ENCODE measurements at places on chromosomes 3 and 15.

DNA sequence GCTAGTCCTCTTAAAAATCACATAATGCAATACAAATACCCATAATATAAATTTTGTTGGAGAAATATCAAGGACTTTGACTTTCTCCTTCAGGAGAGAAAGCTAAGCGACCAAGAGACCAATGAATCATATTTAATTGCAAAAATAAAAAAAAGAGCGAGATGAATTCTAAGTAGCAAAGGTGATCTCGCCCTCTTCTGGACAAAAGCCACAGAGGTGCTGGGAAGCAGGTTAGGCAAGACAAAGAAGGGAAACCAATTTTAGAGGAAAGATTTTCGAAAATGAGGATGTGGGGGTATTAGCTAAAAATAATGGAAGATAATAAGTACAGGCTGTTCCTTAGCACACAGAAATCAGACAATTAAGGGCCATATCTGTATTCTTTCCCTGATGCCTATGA, 111.4 kb upstream of the PLAAT1 start:
- DNase-seq: no peak

DNA sequence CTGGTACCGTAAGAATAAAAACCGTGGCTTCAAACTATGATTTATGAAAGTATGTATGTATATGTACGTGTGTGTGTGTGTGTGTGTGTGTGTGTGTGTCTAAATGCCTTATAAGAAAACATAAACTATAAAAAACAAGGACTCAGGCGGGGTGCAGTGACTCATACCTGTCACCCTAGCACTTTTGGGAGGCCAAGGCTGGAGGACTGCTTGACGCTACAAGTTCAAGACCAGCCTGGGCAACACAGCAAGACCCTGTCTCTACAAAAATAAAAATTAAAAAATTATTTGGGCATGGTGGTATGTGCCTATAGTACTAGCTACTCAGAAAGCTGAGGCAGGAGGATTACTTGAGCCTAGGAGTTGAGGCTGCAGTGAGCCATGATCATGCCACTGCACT, 29.1 kb downstream of the CCPG1 start:
- no peak for DNase-seq

DNA sequence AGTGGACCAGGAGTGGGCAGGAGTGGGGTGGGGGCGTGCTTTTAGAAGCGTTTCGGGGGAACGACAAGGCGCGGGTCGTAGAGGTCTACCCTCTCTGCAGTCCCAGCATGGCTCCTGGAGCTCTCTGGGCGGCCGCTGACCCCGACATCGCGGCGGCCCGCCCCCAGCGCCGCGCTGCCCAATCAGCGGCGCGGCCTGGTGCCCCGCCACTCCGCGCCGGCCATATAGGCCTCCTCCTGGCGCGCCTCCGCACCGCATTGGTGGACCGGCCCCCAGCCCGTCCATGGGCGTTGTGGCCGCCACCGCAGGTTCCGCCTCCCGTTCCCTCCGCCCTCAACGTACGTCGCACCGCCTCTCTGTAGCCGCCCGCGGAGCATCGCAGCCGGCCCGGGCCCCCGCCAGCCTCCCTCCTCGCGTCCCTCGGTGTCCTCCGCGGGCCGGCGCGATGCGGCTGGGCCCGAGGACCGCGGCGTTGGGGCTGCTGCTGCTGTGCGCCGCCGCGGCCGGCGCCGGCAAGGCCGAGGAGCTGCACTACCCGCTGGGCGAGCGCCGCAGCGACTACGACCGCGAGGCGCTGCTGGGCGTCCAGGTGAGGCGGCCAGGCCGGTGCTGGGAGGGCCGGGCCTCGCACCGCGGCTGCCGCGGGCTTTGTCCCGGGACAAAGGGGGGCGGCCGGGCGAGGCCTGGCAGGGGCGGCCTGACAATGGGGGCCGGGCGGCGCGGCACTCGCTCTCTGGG, at the start of gene RCN2:
Gene RCN2 (plus strand): TSS at position 353 of the 738 bp plus-strand sequence. CDS start 93 bp downstream, at position 446.
- DNase-seq: peak; percentile 88

GRCh38 chr3:138443521-138444503, 9.4 kb downstream of the ESYT3 start:
- DNase-seq: no peak

GRCh38 chr15:88489321-88489720, 21.8 kb downstream of the MRPS11 start:
- DNase-seq: no peak

DNA sequence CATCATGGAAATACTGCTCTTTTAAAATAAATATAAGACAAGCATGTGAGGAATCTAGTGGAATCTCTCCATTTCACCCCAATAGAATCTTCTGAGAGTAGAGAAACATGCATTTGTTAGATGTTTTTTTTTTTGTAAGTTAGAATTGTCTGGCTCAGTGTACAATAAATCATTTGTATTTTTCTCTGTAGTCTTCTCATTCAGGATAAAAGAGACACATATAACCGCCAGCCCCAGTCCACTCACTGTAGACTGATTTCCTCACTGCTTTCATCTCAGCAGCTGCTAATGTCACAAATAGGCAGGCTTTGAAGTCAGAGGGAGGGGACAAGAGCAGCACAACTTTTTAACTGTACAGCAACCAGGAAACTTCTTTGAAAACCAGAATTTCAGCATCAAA, 140.2 kb upstream of the RBMS3 start:
- DNase-seq: no peak

DNA sequence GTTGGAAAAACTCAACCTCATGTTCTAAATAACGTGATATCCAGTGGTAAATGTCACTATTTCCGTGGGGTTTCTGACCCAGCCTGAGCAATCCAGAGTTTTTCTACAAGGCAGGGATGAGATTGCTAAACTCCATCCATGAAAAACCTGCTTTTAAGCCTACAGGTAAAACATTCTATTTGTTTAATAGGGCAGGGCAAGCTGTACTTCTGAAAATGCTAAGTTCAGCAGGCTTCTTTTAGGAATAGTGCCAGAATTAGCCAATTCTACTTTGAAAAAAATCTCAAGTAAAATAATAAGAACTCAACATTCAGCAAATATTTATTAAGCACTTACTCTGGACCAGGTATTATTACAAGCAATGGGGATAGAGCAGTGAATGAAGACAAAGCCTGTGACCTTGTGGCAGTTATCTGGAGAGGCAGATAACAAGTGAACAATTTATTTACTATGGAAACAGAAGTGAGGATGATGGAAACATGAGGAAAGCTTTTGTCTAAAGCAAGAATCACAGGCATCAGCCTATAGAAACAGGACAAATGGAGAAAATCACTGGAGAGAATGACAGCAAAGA, 13.3 kb downstream of the RPSA start:
- no peak for DNase-seq

DNA sequence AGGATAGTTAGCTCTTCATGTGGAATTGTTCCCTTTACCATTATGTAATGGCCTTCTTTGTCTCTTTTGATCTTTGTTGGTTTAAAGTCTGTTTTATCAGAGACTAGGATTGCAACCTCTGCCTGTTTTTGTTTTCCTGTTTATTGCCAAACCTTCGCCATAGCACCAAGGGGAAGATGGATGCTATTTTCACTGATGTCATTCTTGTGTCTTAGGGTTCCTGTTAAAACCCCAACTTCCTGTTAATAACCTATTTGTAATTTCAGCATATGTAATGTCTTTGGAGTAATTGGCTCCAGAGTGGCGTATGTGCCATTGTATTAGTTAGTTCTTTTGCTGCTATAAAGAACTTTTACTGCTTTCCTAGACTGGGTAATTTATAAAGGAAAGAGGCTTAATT, 10.8 kb downstream of the SAMMSON start:
- no peak for DNase-seq

GRCh38 chr3:137987723-137988122, 22.2 kb upstream of the CLDN18 start:
- DNase-seq: no peak

DNA sequence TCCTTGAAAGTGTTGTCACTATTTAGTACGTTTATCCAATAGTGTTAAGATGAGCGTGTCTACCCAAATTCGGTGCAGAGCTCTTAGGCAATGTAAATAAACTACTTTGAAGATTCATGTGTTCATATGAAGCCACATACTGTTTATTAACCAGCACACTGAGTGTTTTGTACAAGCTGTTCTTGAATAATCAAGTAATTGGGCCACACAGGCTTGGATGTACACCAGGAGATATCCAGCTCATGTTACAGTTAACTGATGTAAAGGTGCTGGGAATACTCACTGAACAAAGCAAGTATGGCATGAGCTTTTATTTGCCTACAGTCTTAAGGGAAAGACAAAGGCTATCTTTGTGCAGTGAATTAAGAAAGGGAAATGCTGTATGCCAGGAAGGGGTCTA, 632 bp upstream of the DHX36 start:
- no peak for DNase-seq

GRCh38 chr3:154786724-154787123, 293.4 kb upstream of the MME start:
- no peak for DNase-seq

DNA sequence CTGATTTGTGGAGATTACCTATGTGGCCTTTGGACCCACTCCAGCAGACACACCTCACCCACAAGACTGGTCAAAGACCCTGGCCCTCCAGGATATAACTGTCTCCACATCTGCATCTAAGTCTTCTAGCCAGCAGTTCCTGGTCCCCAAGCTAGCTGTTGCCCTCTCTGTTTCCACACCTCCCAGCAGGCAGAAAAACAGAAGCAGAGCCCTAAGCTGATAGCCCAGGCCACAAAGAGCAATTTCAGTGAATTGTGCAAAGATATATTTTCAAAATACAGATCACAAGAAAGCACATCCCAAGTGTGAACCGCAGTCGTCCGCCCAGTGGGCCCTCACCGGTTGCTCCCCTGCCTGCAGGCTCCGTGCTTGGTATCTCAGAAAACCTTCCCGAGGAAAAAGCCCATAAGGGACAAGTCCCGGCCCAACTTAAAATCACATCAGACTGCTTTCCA, 2.6 kb downstream of the TNIK start:
- no peak for DNase-seq

GRCh38 chr3:22239011-22239410, 488.0 kb upstream of the ZNF385D start:
- DNase-seq: no peak

DNA sequence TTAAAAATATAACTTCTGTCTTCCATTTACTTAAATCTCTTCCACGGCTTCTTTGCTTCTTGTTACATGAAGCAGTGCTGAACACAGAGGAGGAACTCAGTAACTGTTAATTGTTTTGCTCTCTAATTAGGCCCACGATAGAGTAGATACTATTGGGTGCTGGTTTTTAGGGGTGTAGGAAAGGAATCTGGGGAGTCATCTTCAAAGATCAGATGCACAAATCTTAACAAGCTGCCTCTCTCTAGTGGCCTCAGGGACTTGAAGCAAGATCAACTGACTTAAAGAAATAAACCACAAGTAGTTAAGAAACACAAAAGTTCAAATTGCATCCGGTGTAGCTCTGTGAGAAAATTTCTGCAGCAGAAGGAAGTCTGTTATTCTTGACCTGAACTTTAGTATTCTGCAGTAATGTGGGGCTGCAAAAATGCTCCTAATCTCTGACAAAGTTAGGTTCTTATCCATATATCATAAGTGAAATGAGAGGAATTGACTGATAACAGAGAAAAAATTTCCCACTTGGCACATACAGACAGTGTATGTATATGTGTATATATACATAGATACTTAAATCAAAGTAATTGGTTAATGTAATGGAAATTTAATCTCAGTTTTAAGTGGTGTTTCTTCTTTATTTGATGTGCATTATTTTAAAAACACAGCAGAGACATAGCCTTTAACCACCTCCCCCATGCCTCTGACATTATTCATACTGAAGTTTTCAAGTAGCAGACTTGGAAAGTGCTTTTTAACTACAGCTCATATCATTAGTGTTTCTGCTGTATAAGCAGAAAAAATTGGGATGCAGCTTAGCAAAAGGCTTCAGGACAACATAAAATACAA, 51.8 kb downstream of the CHST2 start:
- no peak for DNase-seq

DNA sequence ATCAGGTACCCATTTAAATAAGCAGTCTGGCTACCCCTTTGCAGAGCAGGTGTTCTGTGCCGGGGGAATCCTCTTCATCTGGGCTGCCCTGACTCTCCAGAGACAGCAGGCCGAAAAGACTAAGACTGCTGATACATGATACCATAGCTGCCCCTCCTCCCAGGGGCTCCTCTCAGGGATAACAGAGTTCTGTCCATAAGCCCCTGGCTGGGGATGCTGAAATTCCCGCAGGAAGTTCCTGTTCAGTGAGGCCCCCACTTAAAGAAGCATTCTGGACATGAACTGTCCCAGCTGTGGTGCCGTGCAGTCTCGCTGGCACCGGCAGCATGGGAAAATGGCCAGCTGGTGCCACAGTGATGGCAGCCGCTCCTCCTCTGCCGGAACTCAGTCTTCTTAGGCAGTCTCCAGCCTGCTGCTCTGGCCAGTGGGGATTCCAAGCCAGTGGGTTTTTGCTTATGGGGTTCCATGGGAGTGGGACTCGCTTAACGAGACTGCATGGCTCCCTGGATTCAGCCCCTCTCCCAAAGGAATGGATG, 1026.2 kb downstream of the NAALADL2 start:
- DNase-seq: no peak

- DNase-seq: no peak
Observed at GRCh38 chr15:42284551-42284950, 11.3 kb upstream of the TMEM87A start.

DNA sequence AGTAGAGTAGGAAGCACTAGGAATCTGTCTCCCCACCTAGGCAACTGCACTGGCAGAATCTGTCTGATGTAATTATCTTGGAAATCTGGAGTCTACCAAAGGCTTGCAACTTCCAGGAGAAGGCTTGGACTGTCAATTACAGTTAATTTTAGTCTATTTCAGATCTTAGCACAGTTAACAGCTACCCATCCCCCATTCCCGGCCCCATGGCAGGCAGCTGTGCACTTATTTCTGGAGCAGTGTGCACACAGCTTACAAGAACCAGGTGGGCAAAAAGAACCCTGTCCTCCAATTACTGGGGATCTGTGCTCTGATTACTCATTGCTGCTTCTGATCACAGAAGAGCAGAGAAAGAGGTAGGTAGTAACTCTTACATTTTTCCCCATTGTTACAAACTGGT, 12.3 kb upstream of the CDAN1 start:
- DNase-seq: no peak
